H4 (cell line): ENCODE measurements at places on chromosomes 3 and 15. TPM values are rescaled to one million over a fixed set of nuclear protein-coding genes. Genes with fewer than 3 reads are reported as not detected.

GRCh38 chr3:94413336-94414108 is 350.7 kb downstream of the NSUN3 start:
- peak; percentile 52 for DNase-seq

DNA sequence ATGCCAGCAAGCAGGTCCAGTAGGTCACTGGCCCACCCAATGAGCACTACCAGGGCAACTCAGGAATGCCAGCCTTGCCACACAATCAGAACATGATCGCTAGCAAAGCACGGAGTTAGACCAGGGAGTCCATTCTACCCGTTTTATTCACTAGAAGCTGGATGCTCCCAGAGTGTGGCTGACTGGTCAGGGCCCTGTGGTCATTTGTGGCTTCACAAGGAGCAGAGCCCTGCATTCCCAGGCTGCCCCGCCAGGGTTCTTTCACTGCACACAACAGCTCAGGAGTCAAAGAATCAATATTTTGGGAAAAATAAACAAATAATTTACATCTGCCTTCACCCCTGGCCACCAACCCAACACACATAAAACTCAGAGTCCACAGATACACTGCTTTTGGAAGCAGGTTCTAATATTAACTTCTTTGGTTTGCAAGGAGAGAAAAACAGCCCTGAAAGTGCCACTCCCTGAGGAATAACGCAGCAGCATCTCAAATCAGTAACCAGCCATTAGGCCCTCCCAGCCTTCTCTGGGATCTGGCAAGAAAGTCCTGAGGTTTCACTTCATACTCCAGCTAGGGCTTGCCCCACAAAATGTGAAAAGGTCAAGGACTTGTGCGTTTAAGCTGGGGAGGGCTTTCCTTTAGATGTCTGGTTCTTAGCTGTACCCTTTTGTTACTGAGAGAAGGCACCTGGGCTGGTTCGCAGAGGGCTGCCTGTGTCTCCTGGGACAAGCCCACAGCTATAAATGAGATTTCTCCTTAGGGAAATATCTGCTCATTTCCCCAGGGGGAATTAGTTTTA is 16.0 kb downstream of the SIAH2 start:
- no peak for DNase-seq

DNA sequence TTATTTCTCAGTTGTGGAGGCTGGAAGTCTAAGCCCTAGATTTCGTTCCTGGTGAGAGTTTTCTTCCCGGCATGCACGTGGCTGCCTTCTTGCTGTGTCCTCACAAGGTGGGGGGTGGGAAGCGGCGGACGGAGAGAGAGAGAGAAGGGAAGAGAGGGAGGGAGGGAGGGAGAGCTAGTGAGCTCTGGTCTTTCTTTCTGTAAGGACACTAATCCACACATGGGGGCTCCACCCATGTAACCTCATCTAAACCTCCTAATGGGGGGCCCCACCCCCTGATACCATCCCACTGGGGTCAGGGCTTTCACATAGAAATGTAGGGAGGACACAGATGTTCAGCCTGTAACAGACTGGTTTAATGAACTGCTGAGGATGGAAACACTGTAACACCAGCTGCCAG is 7.3 kb downstream of the FBLN2 start:
- no peak for DNase-seq

- DNase-seq: no peak
These were observed 87.0 kb downstream of the RAB11A start for GRCh38 chr15:65956307-65956706.

- no peak for DNase-seq
These were observed 357.4 kb downstream of the GAP43 start for GRCh38 chr3:115980709-115981108.

GRCh38 chr15:80920271-80920699 is 69.3 kb downstream of the MESD start:
- DNase-seq: no peak

DNA sequence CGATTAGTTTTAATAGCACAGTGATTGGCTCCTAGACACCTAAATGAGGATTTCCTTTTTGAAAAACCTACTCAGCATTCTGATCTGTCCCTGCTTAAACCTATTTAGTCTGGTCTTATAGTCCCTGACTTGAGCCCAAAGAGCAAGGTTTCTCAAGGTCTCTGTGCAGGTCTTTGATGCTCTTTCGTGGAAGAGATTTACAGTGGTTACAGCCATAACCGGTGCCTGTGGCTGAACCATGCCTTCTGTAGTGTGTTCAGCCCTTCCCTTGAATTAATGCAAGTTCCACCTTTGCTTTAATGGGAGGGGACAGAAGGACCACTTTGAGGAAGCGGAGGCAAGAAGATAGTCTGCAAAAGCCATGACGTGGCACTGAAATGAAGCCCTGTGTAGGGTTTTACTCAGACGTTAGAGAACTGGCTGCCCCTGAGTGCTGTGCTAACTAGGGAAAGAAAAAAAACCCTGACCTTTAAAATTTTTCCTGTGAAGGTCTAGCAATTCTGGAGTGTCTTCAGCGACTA is 43.0 kb downstream of the ZBTB38 start:
- no peak for DNase-seq

- peak; percentile 71 for DNase-seq
These were observed 27.5 kb upstream of the MASP1 start for GRCh38 chr3:187318819-187319616.

DNA sequence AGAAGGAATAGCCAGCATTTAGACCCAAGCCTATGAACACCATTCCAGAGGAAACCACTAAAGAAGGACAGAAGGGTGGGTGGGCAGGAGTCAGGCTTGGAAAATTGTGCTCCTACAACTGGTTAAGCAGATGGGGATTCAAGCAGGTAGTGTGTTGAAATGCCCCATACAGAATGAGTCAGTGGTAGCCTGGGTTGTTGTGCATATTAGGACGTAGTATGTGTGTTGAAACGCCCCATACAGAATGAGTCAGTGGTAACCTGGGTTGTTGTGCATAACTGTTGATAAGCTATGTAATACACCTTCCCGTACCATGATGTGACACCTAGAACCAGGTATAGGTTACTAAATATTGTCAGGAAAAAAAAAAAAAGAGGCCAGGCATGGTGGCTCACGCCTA is 34.0 kb downstream of the MINDY4B start:
- DNase-seq: no peak

DNA sequence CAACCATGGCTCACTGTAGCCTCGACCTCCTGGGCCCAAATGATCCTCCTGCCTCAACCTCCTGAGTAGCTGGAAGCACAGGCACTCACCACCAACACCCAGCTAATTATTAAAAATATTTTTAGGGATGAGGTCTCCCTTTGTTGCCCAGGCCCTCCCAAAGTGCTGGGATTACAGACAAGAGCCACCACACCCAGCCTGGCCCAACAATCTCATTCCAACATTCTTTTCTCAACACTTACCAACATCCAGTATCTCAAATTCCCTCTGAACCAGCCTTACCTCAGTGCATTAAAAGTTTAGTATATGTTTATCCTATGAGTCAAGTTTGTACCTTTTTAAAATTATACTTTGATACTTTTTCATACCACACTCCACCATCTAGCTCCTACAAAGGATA is 25.0 kb downstream of the ANXA2 start:
- DNase-seq: no peak

The TMF1 gene
- 4.6 and 8.6 TPM in 2 replicates for total RNA-seq

The PPP1R14D gene
- total RNA-seq: not detected in 2 replicates

The HCLS1 gene
- 0.08 TPM in 1 of 2 replicates, not detected in the other for total RNA-seq
